ENCODE measurements at places on chromosomes 1 and 21.

DNA sequence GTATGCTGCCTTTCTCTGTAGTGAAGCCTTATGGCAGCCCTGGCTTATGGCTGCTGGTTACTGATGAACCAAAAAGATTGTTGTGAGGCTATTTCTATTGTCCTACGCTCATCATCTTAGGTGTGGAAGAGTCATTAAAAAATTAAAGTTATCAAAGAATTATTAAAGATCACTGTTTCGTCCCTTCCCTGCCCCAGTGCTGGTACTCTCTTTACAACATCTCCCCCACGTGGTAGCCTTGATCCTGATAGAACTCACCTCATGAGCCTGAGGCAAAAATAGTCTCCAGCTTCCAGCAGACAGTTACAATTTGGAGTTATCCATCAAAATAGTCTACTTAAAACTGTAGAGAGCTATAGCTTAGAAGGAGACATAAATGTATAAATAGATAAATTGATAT, 201.5 kb downstream of the S1PR1 start:
- no peak for DNase-seq

DNA sequence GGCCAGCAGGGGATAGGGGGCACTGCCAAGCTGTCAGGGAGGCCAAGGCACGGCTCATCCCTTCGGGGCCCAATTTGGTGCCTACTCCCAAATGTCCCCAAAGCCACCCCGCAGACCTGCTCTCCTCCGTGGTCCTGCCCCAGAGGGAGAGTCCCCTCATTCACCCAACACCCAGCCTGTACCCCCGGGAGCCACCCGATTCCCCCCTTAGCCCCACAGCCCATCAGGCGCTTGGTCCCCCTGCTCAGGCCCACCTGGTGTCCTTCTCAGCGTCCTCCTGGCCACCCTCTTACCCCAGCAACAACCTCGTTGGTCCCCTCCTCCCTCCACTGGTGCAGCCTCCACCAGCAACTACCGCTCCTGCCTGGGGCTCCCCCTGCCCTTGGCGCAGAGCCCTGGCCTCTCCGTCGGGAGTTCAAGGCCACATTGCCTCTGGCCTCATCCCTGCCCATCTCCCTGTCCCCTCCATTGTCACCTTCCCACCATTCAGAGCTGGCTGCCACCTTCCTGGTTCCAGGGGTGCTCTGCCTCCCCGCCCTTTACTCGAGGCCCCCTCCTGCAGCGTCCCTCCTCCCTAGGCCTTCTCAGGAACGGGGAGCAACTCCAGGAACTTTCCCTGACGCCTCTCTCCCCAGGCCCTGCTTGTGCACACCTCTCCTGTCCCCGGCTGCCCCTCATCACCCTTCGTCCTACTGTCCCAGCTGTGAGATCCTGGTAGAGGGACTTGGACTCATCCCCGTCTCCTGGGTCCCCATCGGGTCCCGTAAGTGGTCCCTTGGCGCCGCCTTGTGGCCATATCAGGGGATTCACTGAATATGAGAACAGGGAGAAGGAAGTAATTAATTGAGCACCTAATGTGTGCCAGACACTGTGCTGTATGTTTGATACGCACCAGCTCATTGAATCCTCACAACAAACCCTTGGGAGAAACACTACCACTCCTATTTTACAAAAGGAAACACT, 73.9 kb downstream of the RAP1GAP start:
- DNase-seq, result peak; percentile 11

GRCh38 chr1:3355894-3356826, 98.3 kb upstream of the ARHGEF16 start:
- DNase-seq, result no peak

DNA sequence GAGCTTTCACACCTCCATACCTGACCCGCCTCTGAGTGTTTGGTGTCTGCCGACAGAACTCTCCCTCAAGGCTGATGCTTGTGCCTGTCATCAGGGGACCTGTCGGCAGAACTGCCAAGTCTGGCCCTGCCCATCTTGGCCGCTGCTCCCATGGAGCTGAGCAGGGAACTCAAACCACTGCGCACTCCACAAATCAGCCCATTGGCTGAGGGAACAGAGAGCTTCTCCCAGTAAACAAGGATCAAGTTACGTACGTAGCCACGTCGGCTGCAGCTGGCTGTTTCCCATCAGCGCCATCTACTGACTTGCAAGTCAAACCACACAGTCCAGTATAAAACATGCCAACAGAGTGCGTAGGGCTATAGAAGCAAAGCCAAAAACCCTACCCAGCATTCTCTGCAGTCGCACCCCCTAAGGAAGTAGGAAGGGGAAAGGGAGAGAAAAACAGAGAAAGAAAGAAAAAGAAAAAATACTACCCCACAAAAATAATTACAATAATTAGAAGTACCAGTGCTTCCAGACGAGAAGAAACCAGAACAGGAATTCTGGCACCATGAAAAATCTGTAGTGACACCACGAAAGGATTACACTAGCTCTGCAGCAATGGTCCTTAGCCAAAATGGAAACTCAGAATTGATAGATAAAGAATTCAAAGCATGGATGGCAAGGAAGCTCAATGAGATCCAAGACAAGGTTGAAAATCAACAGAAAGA, 13.1 kb downstream of the KRTAP13-1 start:
- DNase-seq, result peak; percentile 64

GRCh38 chr1:108199781-108200686, at the start of gene SLC25A24:
TSS of gene SLC25A24 (minus strand) at chr1:108200343. CDS start at chr1:108200138, 205 bp downstream.
- DNase-seq, result no peak

DNA sequence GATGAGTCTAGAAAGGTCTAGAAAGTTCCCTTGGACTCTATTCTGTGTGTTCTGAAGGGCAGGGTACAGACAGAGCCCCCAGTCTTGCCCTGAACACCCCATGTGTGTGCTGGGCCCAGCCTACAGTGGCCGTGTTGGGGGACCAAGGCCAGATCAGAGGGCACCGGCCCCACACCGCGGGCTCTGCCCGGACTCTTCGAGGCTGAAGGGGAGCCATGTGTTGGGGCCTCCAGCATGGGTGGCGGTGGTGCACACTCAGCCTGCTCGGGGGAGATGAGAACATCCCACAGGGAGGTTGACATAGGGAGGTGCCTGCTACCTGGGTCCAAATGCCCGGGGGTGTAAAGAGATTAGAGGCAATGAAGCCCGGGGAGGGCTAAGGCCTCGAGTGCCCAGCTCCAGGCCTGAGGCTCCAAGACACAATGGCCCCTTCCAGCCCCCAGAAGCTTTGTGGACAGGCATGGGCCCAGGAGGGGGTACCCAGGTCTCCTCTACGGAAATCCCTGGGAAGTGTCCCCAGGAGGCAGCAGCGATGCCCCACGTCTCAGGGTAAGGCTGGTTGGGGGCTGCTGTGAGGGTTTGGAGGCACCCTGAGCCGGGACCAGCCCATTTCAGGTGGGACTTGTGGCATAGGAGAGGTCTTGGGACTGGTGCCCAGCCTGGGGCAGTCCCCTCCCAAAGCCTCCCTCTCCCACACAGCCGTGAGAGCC, 12.1 kb downstream of the ARHGEF16 start:
- DNase-seq, result no peak

DNA sequence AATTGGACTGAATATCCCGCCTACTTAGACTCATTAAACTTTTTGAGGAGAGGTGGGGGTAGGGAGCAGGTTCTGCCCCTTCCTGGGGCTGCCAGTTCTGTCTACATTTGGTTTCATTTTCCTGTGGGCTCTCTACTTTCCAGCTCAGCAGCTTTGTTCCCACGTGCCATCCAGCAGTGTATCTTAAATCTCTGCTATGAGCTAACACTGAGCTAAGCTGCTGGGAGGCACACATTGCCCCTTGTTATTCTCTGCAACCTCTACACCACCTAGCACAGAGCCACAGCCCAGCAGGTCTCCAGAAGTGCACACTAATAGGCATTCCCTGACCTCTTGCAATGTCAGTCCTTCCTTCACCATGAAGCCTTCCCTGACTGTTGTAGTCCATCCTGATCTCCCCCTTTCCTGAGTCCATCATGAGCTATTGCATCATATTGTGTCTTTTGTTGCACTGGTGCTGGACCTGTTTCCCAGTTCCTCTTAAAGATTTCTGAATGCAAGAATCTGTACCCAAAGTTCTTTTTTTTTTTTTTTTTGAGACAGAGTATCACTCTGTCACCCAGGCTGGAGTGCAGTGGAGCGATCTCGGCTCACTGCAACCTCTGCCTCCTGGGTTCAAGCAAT, 28.7 kb upstream of the NRDC start:
- no peak for DNase-seq

DNA sequence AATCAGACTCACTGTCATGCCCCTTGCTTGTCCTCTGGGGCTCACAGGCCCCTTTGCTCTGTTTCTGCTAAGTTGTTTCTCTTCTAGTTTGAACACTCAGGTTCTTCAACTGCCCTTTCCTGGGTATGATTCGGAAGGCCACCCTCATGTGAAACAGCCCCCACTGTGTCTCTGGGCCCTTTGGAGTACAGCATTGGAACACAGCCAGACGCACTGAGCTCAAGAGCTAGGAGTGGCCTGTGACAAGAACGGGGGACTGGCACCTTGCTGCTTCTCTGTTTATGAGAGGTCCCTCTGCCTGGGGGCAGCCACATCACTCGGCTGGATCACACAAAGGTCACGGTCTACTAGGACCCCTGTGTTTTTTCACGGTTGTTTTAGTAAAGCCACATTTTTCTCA, 114.4 kb upstream of the ZC3H12A start:
- DNase-seq, result no peak

Measured in astrocyte of the cerebellum (primary cell).